Breast epithelium (tissue), 4 donors: ENCODE measurements at places on chromosomes 1 and 21. TPM values are rescaled to one million over a fixed set of nuclear protein-coding genes. Genes with fewer than 3 reads are reported as not detected.

CCDC18 gene
- 9.4 TPM for total RNA-seq

RAP1GAP gene
- total RNA-seq = 0.32 TPM

PTPRF gene
- 149 TPM for total RNA-seq

GRCh38 chr21:31351438-31351837, 7.4 kb upstream of the TIAM1 start:
- no peak for DNase-seq
- no peak overlapping the region for H3K4me3 ChIP-seq
- H3K27ac ChIP-seq = no peak overlapping the region
- no peaks in the 10 kb centered on the region for H3K27me3 ChIP-seq
- H3K36me3 ChIP-seq = no peaks in the 10 kb centered on the region

DNA sequence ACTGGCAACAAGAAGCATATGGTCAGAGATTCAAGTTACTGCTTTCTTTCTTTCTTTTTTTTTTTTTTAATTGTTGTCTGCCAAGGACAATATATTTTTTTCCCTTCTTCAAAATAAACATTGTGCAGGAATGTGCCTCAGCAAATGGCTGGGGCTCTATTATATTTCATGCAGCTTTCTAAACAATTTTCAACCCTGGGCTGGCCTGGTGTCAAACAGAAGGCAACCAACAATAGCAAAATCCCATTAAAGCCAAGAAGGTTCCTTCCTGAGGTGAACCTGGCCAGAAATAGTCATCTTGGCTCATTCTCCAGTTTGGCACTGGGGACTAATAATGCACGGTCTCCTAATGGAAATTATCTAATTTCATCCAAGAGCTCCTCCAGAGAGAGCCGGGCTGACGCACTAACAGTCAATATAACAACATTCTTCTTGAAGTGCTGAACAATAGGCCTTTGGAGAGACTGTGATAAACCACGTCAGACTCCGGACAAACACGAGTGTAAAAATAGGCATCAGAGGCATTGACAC, 35.7 kb upstream of the HLX start:
- DNase-seq = no peak
- H3K27ac ChIP-seq = no peak overlapping the region
- H3K4me1 ChIP-seq = no peaks in the 10 kb centered on the region
- H3K4me3 ChIP-seq = no peak overlapping the region
- no peaks in the 10 kb centered on the region for H3K36me3 ChIP-seq

DNA sequence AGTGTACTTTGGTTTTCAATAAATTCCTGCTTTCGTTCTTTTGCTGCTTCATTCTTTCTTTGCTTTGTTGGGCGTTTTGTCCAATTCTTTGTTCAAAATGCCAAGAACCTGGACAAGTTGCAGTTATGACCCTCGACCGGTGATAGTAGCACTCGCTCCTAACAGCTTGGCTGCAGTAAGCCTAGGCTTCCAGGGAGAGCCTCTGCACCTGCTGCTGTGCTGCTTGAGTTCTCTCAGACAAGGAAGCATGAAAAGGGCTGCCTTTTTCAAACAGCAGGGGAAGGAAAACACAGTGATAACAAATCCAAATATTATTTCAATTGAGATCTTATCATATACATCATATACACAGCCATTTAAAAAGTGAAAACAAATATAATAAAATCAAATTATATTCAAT, 12.8 kb upstream of the RIPK4 start:
- H3K4me3 ChIP-seq = no peak overlapping the region
- no peaks in the 10 kb centered on the region for H3K27me3 ChIP-seq
- peak; percentile 48 for DNase-seq
- H3K36me3 ChIP-seq = no peaks in the 10 kb centered on the region
- no peak overlapping the region for H3K27ac ChIP-seq

DNA sequence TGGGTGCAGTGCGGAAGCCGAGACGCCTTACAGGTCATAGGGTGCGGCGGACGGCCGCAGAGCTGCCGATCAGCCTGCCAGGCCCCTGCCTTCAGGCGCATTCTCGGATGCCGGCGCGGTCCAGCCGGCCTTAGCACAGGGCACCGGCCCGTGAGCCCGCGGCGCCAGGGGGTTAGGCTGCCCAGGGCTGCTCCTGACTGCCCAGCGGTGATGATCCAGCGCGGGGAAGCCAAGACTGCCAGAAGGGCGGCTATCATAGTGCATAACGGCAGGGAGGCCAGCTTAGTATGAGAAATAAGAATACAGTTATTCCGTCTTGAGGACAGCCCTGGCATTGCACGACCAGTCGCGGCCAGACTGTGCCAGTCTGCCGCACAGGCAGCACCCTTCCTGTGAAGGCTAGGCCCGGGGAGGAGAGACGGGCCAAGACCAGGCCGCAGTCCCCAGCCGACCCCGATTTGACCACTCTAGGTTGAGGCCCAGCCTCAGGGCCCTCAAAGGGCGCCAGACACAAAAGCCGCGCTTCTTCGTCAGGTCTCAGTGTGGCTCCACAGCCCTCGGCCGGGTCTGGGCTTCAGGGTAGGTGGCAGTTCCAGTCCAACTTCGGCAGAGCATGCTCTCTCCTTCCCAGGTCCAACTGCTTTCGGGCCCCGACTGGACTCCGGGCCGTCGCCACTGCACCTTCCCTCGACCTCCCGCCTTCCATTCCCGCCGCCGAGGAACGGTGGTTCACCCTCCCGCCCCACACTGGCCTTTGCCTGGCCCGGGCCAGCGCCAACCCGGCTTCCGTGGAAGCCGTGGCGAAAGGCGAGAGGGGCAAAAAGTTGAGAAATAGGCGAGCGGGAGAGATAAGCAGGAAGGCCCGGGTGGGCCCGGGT, 829 bp downstream of the ALX3 start:
- peak overlapping the region; percentile 59 for H3K4me3 ChIP-seq
- H3K36me3 ChIP-seq = no peaks in the 10 kb centered on the region
- no peak overlapping the region for H3K27ac ChIP-seq
- H3K4me1 ChIP-seq = no peaks in the 10 kb centered on the region
- no peak for DNase-seq
- H3K27me3 ChIP-seq = peaks cover 26% of the 10 kb centered on the region

DNA sequence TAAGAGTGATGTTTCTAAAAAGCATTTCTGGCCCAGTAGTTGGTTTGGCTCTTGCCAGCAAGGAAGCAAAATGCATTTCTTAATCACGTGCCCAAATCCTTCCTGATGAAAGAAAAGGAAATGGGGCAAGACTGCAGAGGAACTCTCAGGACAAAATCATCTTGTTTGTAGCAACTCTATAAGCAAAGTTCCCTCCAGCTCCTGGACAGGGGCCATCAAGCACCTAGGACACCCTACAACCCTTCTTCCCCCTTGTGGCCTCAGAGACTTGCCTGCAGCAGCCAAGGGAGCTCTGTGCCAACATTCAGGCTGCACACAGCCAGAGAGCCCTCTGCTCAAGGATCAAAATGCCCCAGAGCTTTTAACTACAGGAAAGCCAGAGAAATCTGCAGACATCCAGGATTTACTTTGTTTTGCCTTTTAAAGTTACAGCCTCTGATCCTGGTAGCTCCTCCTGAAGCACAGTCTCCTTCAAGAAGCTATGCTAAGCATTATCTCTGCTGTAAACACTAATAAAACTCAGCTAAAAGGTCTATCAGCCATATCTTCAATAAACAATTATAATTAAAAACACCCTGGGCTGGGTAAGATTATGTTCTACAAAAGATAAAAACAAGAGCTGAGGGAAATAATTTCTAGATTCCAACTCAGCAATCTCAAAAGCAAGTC, 105.0 kb downstream of the KIAA0319L start:
- H3K36me3 ChIP-seq = no peaks in the 10 kb centered on the region
- H3K4me1 ChIP-seq = peaks cover 12% of the 10 kb centered on the region
- H3K27me3 ChIP-seq = no peaks in the 10 kb centered on the region
- peak; percentile 56 for DNase-seq
- H3K4me3 ChIP-seq = no peak overlapping the region

- no peaks in the 10 kb centered on the region for H3K27me3 ChIP-seq
- H3K4me1 ChIP-seq = no peaks in the 10 kb centered on the region
- no peak overlapping the region for H3K4me3 ChIP-seq
- no peak for DNase-seq
- no peak overlapping the region for H3K27ac ChIP-seq
- H3K36me3 ChIP-seq = no peaks in the 10 kb centered on the region
Measured at GRCh38 chr1:67484492-67484891, 54.3 kb upstream of the SERBP1 start.

GRCh38 chr1:209769171-209769904, 13.5 kb downstream of the TRAF3IP3 start:
- DNase-seq = peak; percentile 68
- H3K27ac ChIP-seq = peak overlapping the region; percentile 77
- no peaks in the 10 kb centered on the region for H3K36me3 ChIP-seq
- H3K4me3 ChIP-seq = peak overlapping the region; percentile 41
- no peaks in the 10 kb centered on the region for H3K27me3 ChIP-seq

GRCh38 chr1:246595146-246595545, 28.9 kb downstream of the CNST start:
- no peak overlapping the region for H3K4me3 ChIP-seq
- H3K4me1 ChIP-seq = no peaks in the 10 kb centered on the region
- no peak overlapping the region for H3K27ac ChIP-seq
- H3K27me3 ChIP-seq = no peaks in the 10 kb centered on the region
- DNase-seq = no peak

DNA sequence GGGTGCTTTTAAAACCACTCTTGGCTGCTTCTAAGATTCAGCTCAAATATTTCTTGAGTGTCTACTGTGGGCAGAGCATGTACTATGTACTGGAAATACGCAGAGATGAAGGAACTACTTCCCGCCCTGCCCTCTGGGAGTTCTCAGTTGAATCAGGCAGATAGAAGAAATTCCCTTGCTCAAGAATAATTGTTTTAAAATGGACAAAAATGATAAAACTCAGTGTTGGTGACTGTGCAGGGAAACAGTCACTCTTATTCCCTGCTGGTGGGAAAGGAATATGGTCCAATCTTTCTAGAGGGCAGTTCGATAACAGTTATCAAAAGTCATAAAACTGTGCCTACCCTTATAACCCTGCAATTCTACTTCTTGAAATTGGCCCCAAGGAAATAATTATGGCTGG, 16.9 kb upstream of the GRHL3 start:
- no peaks in the 10 kb centered on the region for H3K36me3 ChIP-seq
- H3K4me3 ChIP-seq = no peak overlapping the region
- DNase-seq = no peak
- no peak overlapping the region for H3K27ac ChIP-seq
- peaks cover 11% of the 10 kb centered on the region for H3K4me1 ChIP-seq
- no peaks in the 10 kb centered on the region for H3K27me3 ChIP-seq
